CD4-positive, alpha-beta T cell treated with Interleukin-2 at 100 ng/mL for 4 hours (primary cell): ENCODE measurements at places on chromosomes 3 and 15.

DNA sequence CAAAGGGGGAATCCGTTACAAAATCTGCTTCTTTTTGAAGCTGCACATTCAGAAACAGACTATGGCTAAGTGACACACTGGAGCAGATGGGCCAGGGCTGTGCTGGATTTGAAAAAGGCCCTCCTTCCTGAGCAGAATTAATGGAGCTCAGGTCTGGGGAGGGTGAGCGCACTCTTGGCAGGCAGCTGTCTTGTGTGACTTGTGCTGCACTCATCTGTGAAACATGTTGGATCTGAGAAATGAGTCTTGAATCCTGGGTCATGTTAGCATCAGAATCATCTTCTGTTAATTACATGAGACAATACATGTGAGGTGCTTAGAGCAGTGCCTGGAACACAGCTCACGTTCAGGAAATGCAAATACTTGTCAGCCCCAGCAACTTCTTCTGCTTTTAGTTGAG is 219.6 kb downstream of the THSD4 start:
- DNase-seq: no peak

GRCh38 chr3:77256584-77257503 is 216.9 kb downstream of the ROBO2 start:
- no peak for DNase-seq

DNA sequence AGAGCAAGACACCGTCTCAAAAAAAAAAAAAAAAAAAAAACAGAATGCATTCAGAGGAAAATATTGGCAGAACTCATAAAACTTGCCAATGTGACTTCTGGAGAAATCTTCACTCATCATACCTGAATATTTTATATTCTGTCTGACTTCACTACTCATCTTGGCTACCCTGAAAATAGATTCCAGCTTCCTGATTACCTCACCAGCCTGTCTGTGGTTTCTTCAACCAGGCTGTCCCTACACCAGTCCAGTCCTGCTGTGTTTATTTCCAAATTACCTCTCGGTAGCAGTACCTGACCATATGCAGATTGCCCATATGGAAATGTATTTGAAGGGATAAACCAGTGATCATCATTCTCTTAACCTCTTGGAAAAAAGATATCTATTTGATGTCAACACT is 9.3 kb upstream of the P3H2 start:
- DNase-seq: no peak

DNA sequence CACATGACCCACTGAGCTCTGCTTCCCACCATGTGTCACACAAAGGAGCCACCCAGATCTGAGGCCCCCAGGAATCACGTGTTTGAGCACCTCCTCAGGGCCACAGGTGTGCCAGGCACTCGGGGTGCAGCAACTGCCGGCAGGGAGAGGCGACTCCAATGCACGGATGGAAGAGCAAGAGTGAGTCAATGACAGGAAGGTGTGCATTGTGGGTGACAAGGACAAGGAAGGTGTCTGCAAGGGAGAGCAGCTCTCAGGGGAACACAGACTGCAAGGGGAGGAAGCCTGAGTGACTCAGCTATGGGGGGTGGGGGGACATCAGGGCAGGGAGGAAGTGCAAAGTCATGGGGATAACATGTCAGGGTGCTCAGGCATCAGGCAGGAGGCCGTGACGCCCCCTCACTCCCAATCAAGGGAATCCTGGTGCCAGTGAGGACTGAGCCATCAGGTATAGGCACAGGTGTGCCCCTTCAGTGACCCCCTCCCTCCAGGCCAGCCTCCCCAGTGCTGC is 67.4 kb downstream of the NUP210 start:
- peak; percentile 18 for DNase-seq
